PC-3 (cell line): ENCODE measurements at places on chromosomes 13 and 19. TPM values are rescaled to one million over a fixed set of nuclear protein-coding genes. Genes with fewer than 3 reads are reported as not detected.

GRCh38 chr13:90633849-90634248, 713.6 kb upstream of the MIR17HG start:
- DNase-seq: no peak

- DNase-seq: no peak
Observed at GRCh38 chr13:87779426-87779825, 108.3 kb downstream of the SLITRK5 start.

- DNase-seq: peak; percentile 63
Observed at GRCh38 chr19:54462655-54463530, 685 bp downstream of the LENG9 start.

- DNase-seq: no peak
Observed at GRCh38 chr19:41373993-41374392, 2.3 kb upstream of the TMEM91 start.

DNA sequence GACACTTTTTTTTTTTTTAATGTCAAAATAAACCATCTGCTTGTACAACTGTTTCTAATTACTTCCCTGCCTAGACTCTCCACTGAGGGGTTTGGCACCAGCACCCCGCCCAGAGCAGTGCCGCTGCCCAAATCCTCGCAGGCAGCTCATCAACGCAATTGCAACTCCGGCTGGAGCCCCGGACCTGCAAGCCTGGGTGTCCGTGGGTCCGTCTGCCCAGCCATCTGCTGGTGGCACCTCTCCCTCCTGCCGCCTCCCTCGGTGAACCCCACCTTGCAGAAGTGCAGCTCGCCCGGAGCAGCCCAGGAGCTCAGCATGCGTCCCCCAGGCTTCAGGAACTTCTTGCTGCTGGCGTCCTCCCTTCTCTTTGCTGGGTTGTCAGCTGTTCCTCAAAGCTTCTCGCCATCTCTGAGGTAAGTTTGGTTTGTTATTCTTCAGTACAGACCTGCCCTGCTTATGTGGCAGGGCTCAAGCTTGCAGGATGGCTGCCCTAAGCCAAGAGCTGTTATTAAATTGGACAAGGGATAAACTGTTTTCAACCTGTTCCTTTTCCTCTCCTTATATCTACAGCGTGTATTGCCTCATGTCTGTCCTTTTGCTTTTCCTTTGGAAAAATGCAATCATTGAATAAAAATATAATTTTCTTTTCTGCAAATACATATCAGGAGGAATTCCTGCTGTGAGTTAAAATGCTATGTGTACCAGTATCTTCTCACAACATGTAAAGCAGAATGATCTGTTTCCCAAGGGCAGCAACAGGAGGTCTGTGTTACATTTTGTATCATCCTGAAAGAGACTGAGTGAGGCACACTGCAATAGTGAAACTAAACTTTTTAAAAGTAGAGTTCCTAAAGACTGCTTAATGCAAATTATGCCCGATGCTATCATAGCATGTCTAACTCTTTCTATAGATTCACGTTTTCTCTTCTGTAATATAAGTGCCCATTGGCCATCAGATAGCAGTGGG, at the start of gene ITGBL1:
ITGBL1 (plus strand) TSS at position 157 of the 967 bp plus-strand sequence; CDS start at position 316, 159 bp downstream.
- DNase-seq: peak; percentile 41

The ZNF256 gene
- total RNA-seq: 4.4 and 5.5 TPM in 2 replicates

GRCh38 chr13:85148009-85148408, 651.2 kb downstream of the SLITRK6 start:
- DNase-seq: no peak

- DNase-seq: peak; percentile 94
Observed at GRCh38 chr13:110907951-110908898, 6.6 kb downstream of the ANKRD10 start.

GRCh38 chr13:98517576-98518310, 59.2 kb downstream of the STK24 start:
- no peak for DNase-seq

DNA sequence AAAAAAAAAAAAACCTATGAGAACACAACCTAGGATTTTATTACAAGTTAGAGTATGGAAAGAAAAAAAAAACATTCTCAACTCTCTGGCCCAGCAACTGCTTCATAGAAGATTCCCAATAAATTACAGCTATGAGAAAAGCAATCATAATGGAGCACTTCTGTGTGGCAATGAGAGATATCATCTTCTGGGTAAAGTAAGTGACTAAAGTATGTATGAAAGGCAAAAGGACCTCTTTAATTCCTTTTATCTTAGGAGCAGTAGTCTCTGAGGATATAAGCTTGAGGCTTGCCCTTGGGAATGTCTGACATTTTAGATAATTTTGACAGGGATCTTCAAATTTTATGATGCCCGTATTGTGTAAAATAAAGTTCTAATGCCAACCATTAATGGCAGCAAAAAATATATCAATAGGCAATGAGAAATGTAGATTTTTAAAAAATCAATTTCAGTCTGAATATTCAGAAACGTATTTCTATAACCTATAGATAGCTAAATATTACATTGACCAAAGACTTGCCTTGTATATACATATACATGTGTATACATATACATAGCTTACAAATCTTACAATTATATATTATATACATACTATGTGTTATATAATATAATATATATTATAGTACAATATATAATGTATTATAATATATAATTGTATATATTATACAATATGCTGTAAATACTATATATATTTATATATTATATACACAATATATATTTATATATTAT, 823.9 kb upstream of the SLITRK1 start:
- no peak for DNase-seq

GRCh38 chr13:59112221-59112718, 1051.5 kb downstream of the DIAPH3 start:
- peak; percentile 61 for DNase-seq

DNA sequence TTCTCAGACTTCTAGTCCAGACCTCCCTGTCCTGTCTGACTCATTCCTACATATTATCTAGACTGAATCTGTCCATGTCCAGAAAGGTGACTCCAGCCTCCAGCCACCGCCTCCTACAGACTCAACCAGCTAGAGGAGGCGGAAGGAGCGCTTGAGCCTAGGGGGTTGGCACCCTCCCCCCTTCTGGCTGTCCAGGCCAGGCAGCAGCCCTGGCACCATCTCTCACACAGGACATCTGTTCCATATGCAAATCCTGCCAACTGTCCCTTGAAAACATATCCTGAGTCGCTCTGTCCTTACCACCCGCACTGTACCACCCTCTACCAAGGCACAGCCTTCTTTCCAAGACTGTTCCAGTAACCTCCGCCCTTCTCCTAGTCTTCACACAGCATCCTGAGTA, 150.7 kb upstream of the WASF3 start:
- no peak for DNase-seq

DNA sequence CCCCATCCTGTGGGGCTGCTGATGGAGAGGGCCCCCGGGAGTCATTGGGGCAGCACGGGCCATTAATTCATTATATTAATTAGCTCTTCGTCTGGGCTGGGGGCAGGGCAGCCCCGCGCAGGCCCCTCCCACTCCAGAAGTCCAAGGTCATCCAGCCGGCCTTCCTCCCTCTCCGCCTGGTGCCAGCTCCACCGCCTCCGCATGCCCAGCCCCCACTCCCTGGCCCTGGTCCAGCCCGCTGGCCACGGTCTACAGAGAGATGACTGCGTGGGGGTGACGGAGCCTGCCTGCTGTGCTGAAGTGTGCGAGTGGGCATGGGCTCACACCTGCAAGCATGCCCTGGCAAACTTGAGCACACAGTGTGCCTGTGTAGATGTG, 8.8 kb downstream of the IGLON5 start:
- DNase-seq: no peak

The HIPK4 gene
- total RNA-seq: 0.46 TPM in 1 of 2 replicates, not detected in the other
